HFFc6 (cell line): ENCODE measurements at places on chromosomes 3 and 15.

DNA sequence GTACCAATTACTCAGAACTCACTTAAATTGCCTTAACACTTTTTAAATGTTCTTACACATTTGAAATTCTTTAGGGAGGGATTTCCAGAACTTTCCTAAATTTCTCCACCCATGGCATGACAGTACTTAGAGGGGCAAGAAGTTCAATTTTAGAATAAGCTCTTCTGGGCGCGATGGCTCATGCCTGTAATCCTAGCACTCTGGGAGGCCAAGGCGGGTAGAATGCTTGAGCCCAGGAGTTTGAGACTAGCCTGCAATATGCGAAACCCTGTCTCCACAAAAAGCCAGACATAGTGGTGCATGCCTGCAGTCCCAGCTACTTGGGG is 10.6 kb downstream of the FAM131A start:
- no peak for DNase-seq

DNA sequence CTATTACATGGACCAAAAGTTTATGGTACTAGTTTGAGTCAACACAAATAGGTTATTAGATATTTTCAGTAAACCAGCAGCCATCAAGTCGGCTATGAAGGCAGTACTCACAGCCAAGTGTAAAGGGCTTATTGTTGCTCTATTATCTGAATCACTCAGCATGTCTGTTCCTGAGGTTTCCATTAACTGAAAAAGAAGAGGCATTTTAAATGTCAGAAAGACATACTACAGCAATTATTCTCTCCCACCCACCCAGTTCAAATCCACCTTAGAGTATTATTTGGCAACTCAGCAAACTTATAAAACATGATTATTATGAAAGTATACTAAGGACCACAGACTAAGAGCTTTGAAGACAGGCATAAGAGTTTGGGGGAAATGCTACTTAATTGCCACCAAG is 93.1 kb downstream of the BTD start:
- no peak for DNase-seq

DNA sequence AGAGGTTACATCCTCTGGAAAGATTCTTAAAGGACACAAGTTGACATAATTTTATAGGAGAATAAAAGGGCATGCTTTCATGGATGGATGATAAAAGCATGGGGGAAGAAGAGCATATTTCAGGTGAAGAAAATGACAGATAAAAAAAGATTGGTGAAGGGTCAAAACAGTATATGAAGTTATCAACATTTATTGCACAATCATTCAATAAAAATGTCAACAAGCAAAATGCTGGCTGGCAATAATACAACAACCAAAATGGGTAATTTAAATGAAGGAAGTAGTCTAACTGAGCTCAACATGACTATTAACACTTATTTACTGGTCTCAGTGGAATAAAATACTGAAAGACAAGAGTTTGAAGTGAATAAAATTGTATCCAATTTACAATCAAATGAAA is 696.7 kb downstream of the SQOR start:
- no peak for DNase-seq

DNA sequence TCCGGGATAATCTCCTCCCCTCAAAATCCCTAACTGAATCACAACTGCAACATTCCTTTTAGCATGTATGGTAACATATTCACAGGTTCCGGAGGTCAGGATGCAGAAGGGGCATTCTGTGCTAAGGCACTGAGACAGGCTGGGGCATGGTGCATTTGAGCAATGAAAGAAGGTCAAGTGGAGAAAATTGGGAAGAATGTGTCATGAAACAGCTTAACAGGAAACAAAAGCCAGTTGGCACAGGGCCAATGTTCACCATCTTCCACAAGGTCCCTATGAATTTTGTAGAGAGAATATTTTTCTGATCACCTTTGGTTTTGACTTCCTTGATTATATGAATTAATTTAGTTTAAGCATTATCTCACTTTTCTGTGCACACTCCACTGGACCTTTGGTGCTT is 587.7 kb upstream of the NR2F2 start:
- no peak for DNase-seq

DNA sequence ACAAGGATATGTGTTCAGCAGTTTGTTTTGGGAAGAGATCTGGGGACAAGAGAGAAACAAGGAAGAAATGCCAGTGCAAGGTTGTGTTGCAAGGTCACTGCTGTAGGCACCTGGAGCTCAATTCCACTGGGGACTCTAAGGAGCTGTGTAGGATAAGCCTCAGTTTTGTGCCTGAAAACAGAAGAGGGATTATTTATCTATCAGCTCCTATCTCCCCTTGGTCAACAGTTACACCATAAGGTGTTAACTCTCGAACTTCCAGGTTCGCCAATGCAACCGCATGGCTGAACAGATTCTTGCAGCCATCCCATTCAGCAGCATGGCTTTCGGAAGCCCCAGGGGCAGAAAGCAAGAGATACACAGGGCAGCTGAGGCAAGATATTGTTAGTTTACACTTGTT is 41.6 kb upstream of the CNOT10 start:
- no peak for DNase-seq

DNA sequence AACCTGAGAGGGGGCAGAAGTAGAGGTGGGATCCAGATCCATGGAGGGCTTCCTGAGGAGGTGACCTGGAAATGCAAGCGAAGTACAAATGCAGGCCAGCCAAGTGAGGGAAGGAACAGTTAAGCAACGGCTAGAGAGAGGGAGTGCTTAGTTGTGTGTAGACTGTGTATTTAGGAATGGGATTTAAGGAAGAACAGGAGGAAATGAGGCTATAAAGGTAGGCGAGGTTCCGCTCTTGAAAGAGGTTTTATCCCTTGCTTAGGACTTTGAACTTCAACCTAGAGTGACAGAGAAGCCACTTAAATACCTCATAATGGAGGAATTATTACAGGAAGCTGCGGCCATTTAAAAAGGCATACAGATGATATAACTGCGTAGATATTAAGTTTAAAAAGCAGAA is 295.1 kb downstream of the THSD4 start:
- DNase-seq, result no peak

DNA sequence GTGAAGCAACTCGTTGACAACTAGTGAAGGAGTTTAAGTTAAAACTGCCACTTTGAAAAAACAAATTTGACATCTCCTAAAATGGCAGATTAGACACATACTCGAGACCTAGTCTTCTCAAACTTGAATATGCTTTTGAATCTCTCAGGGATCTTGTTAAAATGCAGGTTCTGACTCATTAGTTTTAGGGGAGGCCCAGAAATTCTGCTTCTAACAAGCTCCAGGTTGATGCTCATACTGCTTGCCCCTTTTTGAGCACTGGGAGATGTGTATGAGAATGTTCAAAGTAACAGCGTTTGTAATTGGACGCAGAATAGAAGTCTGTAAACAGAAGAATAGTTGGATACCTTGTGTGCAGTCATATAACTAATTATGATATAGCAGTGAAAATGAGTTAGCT is 1.6 kb downstream of the C3orf38 start:
- peak; percentile 32 for DNase-seq

- peak; percentile 24 for DNase-seq
These were observed 147.5 kb downstream of the CTNNB1 start for GRCh38 chr3:41346698-41347270.

DNA sequence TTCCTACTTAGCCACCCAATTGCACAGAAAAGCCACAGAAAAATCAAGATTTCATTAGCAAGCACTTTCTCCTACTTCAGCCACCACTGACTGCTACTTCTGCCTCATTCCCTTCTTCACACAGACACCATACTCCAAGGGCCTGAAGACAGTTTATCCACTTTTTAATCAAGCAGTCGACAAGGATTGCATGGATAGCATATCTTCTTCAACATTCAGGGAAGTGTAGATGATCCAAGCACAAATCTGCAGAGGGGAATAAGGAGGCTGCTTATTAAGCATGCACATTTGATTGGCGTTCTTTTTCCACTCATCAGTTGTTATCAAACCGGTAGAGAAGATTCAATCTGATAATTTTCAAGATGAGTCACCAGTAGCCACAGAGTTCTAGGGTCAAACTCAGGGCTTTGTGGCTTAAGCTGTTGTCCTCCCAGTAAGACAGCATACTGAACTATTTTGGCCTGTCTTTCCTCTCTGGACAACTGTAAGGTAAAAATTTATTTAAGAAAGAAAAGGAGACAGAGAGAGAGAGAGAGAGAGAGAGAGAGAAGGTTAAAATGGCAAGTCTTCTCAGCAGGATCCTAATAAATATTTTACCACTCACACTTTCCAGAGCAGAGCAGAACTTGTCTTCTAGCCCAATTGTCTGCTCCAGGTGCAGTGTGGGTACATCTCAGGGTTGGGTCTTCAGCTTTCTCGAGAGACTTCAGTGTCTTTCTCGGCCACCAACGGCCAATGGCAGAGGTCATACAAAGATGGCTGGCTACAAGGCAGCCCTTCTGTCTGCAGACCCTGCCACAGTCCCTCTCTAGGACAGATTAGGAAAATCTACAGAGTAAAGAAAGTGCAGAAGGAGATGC is 80.6 kb upstream of the BHLHE40 start:
- peak; percentile 24 for DNase-seq

GRCh38 chr15:55990998-55991397 is 2.4 kb downstream of the NEDD4 start:
- DNase-seq, result no peak

DNA sequence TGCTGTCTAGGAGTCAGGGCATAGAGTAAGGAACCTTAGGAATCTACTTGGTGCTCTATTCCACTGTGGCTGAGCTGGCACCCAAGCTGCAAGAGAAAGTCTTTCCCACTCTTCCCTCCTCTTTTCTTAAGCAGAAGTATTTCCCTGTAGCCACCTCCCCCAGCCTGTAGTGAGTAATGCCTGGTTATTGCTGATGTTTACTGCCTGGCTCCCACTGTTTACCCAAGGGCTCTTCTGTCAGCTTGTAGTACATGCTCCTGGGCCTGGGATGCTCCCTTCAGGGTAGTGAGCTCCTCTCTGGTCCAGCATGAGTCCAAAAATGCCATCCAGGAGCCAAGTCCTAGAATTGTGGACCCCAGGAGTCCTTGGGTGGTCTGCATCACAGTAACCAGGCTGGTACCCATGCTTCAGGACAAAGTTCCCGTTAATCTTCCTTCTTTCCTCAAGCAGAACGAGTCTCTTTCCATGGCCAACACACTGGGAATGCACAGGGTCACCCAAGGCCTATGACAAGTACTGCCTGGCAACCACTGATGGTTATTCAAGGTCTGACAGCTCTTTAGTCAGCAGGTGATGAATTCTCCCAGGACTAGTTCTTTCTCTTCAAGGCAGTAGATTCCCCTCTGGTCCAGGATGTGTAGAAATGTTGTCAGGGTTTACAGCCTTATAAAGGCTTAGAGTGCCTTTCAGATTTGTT is 17.6 kb downstream of the GALK2 start:
- DNase-seq, result peak; percentile 57

GRCh38 chr3:119657887-119658702 is 2.3 kb downstream of the POPDC2 start:
- no peak for DNase-seq

DNA sequence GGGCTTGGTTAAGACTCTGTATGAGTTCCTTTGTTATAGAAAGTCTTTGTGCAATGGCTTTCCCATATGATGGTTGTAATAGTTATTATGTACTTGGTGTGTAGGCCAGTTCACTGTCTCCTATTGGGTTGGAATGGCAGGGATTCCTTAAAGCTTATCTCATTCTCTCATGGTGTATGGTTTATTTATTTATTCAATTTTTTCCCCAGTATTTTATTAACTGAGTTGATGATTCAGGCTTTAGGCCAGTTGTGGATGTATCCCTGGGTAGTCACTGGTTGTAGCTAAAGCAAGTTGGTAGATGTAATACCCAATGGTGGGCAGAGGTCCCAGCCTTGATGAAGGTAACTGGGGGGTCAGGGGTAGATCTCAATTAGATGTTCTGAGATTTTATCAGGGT is 349.4 kb downstream of the DOCK3 start:
- DNase-seq, result no peak

GRCh38 chr3:138732456-138732855 is 102.3 kb downstream of the PIK3CB start:
- no peak for DNase-seq

DNA sequence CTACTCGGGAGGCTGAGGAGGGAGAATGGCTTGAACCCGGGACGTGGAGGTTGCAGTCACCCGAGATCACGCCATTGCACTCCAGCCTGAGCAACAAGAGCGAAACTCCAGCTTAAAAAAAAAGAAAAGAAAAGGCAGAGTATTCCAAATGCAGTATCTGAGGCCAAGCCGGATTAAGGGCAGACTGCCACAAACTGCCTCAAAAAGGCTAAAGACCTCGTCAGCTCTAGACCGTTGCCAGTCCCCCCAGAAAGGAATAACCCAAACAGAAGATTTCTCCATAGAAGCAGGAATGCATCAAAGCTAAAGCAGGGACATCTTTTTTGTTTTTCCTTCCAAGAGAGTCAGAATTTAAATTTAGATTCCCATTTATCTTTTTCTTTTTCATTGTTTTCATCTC is 72.9 kb downstream of the TM4SF4 start:
- no peak for DNase-seq

DNA sequence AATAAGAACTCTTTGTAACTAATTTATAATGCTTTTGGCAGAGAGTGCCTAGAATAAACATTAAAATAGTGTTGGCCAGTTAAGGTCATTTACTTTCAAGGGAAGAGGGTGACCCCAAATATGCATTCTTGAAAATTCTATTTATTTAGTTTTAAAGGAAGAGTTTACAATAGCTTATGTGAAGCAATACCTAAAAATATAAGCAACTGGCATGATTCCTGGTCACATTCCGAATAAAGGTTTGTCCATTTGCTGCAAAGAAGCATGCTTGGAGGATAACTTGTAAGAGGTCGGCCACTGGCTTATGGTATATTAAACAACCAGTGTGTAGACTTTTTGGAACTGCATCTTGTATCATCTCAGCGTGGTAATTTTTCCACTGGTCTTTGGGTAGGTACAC is 10.2 kb downstream of the MITF start:
- DNase-seq, result no peak

DNA sequence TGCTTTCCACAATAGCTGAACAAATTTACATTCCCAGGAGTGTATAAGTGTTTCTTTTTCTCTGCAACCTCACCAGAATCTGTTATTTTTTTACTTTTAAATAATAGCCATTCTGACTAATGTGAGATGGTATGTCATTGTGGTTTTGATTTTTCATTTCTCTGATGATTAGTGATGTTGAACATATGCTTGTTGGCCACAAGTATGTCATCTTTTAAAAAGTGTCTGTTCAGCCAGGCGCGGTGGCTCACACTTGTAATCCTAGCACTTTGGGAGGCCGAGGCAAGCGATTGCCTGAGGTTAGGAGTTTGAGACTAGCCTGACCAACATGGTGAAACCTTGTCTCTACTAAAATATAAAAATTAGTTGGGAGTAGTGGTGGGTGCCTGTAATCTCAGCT is 619.3 kb downstream of the SI start:
- no peak for DNase-seq

DNA sequence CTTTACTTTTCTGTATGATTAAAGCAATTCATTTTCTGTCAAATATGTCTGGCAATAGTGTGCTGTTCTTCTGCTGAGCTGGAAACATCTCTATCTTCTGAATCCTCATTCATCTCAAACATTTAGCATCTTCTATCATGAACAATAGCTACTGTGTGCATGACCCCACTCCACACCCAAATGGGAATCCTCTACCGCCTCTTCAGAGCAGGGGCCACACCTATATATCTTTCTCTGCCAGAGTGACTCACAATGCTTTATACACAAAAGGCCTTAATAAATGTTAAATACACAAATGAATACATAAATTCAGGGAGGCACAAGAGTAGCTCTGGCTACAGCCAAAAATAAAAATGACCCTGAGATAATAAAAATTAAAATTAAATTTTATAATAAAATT is 8.0 kb downstream of the ALDH1A2 start:
- no peak for DNase-seq
